T-helper 22 cell (primary cell): ENCODE measurements at places on chromosomes 13 and 19.

GRCh38 chr13:93477238-93477637 is 250.6 kb downstream of the GPC6 start:
- no peak for DNase-seq

DNA sequence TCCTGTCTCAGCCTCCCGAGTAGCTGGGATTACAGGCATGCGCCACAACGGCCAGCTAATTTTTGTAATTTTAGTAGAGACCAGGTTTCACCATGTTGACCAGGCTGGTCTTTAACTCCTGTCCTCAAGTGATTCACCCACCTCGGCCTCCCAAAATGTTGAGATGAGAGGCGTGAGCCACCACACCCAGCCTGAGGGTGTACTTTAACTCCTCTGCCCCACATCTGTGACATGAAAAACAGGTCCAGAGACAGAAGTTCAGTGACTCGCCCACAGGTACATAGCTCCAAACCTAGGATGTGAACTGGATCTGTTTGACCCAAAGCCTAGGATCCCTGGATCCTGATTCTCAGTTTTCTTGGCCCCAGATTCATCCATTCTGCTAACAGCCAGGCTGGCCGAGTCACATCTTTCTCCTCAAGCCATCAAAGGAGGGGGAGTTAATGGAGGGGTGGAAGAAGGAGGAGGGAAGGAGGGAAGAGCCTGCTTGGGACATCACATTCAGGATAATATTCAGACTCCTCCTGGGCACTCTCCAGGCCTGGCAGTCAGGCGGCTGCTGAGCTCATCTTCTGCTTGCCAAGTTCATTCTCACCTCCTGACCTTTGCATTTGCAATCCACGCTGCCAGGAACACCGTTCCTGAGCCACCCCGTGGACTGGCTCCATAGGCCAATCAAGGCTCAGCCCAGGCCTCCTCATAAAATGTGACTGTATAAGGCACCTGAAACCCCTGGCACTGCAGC is 3.1 kb downstream of the SPC24 start:
- no peak for DNase-seq

- no peak for DNase-seq
Observed at GRCh38 chr13:44051918-44052675, 172.4 kb downstream of the LACC1 start.

- DNase-seq: no peak
Observed at GRCh38 chr13:114025405-114025713, 51.5 kb upstream of the C13orf46 start.

DNA sequence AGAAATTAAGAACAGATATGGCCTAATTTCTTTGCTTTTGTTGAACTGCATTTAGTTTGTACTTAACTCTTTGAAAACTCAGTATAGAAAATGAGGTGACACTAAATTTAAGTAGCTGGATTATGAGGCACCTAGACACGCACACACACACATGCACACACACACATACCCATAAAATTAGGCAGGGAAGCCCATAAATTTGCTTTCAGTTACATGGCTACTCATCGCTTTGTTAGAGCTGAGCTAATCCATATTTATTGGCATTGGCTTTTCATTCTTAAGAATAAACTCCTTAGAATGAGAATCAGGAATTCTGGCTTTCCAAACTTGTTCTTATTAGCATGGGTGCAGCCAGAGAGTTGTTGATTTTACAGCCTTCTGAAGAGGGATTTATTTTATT is 61.7 kb upstream of the MBNL2 start:
- no peak for DNase-seq

DNA sequence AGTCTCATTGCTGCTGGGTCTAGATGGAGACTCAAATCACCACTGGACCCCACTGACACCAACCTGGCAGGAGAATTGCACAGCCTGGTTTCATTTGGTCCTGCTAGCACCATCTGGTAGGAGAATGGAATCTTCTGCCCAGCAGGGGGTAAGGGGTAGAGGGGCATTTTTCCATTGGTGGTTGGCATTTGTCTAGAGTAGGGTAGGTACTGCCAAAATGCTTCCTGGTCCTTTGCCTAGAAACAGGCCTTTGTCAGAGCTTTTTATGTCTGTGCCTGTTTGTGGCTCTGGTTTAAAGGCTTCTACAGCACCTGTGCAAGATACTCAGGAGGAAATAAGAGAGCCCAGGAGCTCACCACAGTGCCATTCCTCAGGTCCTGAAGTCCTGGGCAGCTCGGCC is 121.3 kb downstream of the KCTD12 start:
- no peak for DNase-seq

DNA sequence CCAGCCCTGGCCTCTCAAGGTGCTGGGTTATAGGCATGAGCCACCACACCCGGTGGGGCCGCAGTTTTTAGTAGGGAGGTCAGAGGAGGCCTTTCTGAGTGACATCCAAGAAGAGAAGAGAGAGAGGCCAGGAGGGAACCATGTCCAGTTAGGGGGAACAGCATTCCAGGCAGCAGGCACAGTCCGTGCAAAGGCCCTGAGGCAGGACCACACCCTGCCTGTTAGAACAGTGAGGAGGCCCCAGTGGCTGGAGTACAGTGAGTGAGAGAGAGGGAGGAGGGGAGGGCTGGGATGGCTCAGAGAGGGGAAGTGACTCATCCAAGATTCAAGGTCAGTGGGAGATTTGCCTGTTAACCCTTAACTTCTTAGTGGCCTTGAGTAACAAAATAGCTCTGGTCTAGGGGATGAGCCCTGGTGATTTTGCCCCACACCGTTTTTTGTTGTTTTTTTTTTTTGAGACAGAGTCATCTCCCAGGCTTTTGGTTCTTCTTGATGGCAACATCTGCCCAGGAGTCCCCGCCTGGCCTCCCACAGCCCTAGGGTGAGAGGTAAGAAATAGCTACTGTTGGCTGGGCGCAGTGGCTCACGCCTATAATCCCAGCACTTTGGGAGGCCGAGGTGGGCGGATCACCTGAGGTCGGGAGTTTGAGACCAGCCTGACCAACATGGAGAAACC is 2.7 kb upstream of the PLIN3 start:
- no peak for DNase-seq

GRCh38 chr19:17873786-17874757 is 2.3 kb downstream of the SLC5A5 start:
- DNase-seq: peak; percentile 39
